Right lung (tissue), 10 donors: ENCODE measurements at places on chromosomes 1 and 21.

GRCh38 chr1:73859227-73859626, 338.7 kb downstream of the LRRIQ3 start:
- no peak for DNase-seq

DNA sequence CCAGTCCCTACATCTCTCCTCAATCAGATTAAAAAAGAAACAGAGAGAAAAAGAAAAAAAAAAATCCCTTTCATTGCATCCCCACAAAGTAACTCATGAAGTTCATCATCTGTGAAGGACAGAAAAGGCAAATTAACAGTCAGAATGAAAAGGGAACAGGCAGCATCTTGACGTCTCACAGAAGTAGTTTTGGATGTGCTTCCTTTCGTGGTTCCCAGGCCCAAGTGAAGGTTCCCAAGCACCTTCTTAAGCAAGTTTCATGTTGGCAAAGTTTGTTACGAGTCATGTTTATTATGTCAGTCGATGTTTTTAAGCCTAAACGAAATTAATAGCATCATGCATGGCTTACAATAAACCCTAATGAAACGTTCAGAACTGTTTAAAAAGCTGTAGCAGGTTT, 475.2 kb downstream of the SETD4 start:
- no peak for DNase-seq

DNA sequence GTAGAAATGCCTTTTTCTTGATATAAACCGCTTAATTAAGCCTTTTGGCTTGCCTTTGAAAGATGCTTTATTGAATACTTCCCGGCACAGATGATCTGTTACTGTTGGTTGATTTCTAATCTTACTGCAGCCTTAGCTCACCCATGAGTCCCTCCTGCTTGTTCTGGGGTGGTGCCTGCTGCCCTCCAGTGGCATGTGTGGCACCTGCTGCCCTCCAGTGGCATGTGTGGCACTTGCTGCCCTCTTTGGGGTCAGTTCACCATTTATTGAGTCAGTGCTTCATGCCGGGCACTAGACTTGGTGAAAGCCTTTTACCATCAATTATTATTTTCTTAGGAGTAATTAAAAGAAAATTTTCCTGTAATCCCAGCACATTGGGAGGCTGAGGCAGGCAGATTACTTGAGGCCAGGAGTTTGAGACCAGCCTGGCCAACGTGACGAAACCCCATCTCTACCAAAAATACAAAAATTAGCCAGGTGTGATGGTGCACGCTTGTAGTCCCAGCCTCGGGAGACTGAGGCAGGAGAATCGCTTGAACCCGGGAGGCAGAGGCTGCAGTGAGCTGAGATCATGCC, 54.3 kb downstream of the ADARB1 start:
- no peak for DNase-seq

- DNase-seq, result peak; percentile 78
Measured at GRCh38 chr21:43609501-43610340, 49.6 kb downstream of the HSF2BP start.
